ENCODE measurements at places on chromosomes 3 and 15. TPM values are rescaled to one million over a fixed set of nuclear protein-coding genes. Genes with fewer than 3 reads are reported as not detected.
A peak's percentile ranks its signal among the peaks of the same experiment; 100 is the strongest.

The CHRFAM7A gene
- 0.96 TPM for total RNA-seq

The KIF15 gene
- 17.0 TPM for total RNA-seq

The TIPARP gene
- 38.6 TPM for total RNA-seq

The KLHDC8B gene
- 38.7 TPM for total RNA-seq

The POLQ gene
- 9.6 TPM for total RNA-seq

The DPPA2 gene
- total RNA-seq, result 0.69 TPM

The SNRPN gene
- 148 TPM for total RNA-seq

The GLDN gene
- total RNA-seq, result 0.18 TPM

The AHSG gene
- 0.27 TPM for total RNA-seq

The INKA1 gene
- not detected for total RNA-seq

The IRAK2 gene
- total RNA-seq, result 0.36 TPM

GRCh38 chr3:112097378-112097777 is 11.2 kb downstream of the C3orf52 start:
- H3K27ac ChIP-seq, result no peak overlapping the region
- H3K36me3 ChIP-seq, result peaks cover 9% of the 10 kb centered on the region
- peaks cover 16% of the 10 kb centered on the region for H3K4me1 ChIP-seq
- H3K27me3 ChIP-seq, result no peaks in the 10 kb centered on the region
- no peak overlapping the region for H3K4me3 ChIP-seq

- H3K27me3 ChIP-seq, result no peaks in the 10 kb centered on the region
- H3K36me3 ChIP-seq, result no peaks in the 10 kb centered on the region
- no peak overlapping the region for H3K27ac ChIP-seq
- peaks cover 24% of the 10 kb centered on the region for H3K4me1 ChIP-seq
Measured at GRCh38 chr3:186888569-186888968, 41.8 kb upstream of the ST6GAL1 start.

GRCh38 chr3:149460117-149460516 is 14.4 kb upstream of the TM4SF4 start:
- H3K4me1 ChIP-seq, result peaks cover 8% of the 10 kb centered on the region
- no peak for DNase-seq
- H3K36me3 ChIP-seq, result peaks cover 2% of the 10 kb centered on the region
- no peaks in the 10 kb centered on the region for H3K27me3 ChIP-seq

DNA sequence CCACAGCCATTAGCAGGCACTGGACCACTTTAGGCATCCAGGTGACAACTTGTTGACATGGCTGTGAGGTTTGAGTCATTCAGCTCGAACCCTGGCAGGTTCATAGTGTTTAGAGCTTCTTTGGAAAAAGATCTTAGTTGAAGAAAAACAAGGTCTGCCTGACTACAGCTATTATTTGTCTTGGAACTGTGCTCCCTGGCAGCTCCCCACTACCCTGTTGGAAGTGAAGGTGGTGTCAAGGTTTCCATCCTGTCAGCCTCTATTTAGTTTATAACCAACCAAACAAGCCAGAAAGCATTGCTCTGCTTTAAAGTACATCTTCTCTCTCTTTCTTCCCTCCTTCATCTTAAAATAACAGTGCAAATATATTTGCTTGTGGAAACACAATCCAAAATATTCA is 56.8 kb downstream of the KAT2B start:
- no peak for DNase-seq
- no peak overlapping the region for H3K4me3 ChIP-seq
- H3K36me3 ChIP-seq, result peaks cover 2% of the 10 kb centered on the region
- no peaks in the 10 kb centered on the region for H3K27me3 ChIP-seq
- no peaks in the 10 kb centered on the region for H3K4me1 ChIP-seq

- DNase-seq, result no peak
- peaks cover 2% of the 10 kb centered on the region for H3K36me3 ChIP-seq
- H3K27ac ChIP-seq, result no peak overlapping the region
- H3K4me1 ChIP-seq, result peaks cover 2% of the 10 kb centered on the region
- no peak overlapping the region for H3K4me3 ChIP-seq
Measured at GRCh38 chr3:150519026-150519425, 27.3 kb downstream of the SERP1 start.

- peaks cover 2% of the 10 kb centered on the region for H3K4me1 ChIP-seq
- no peak for DNase-seq
- no peak overlapping the region for H3K4me3 ChIP-seq
- no peaks in the 10 kb centered on the region for H3K36me3 ChIP-seq
Measured at GRCh38 chr3:147049821-147050220, 356.5 kb downstream of the ZIC4 start.

- peaks cover 5% of the 10 kb centered on the region for H3K4me1 ChIP-seq
- H3K36me3 ChIP-seq, result peaks cover 1% of the 10 kb centered on the region
- no peak overlapping the region for H3K4me3 ChIP-seq
- no peak for DNase-seq
- H3K27me3 ChIP-seq, result peaks cover 49% of the 10 kb centered on the region
- peak overlapping the region; percentile 59 for H3K27ac ChIP-seq
Measured at GRCh38 chr15:45136378-45136764, 6.6 kb downstream of the DUOX1 start.

GRCh38 chr3:151228666-151229040 is 25.6 kb upstream of the GPR171 start:
- H3K36me3 ChIP-seq, result no peaks in the 10 kb centered on the region
- no peaks in the 10 kb centered on the region for H3K27me3 ChIP-seq

DNA sequence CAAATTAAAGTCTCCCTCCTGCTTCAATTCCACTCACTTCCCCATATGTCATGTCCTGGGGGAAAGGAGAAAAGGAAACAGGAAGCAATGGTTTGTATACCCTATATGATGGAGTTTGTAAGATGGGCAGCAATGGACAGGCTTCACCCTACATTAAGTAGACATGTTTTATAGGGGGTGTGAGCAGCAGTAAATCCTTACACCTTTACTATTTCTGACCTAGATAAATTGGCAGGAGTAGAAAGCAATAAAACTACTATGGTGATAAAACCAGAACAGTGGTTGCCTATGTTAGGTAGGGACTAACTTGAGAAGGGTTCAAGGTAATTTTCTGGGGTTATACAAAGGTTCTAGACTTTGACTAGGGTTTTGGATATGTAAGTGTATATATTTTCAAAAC is 301.7 kb downstream of the GBE1 start:
- H3K4me3 ChIP-seq, result no peak overlapping the region
- H3K27ac ChIP-seq, result no peak overlapping the region
- no peaks in the 10 kb centered on the region for H3K4me1 ChIP-seq
- H3K27me3 ChIP-seq, result no peaks in the 10 kb centered on the region
- no peaks in the 10 kb centered on the region for H3K36me3 ChIP-seq

DNA sequence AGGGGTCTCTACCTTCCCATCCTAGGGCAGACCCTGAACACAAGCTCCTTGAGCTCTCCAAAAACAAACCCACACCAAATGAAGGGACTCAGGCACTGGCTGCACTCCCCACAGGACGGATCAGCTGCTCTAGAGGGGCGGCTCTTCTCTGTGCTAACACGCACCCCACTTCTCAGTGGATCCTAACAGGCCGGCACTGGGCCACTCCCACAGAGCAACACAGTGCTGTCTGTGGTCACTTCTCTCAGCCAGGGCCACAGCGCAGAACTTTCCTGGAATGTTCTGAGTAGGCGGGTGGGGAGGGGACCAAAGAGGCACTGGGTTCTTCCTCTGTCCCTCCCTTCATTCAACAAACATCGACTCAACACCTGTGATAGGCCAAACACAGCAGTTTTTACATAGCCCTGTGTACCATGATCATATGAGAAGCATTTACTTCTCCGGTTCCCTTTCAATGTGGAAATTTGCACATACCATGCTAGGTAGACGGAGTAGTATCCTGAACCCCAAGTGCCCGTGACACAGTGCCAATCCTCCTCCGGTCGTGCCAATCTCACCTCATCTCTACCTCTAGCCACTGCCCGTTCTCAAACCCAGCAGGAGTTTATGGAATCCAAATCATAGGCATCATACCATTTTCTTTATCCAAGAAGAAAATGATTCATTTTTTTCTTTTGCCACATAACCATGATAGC is 98.1 kb downstream of the LRIG1 start:
- DNase-seq, result no peak
- H3K36me3 ChIP-seq, result peaks cover 20% of the 10 kb centered on the region
- no peak overlapping the region for H3K4me3 ChIP-seq

DNA sequence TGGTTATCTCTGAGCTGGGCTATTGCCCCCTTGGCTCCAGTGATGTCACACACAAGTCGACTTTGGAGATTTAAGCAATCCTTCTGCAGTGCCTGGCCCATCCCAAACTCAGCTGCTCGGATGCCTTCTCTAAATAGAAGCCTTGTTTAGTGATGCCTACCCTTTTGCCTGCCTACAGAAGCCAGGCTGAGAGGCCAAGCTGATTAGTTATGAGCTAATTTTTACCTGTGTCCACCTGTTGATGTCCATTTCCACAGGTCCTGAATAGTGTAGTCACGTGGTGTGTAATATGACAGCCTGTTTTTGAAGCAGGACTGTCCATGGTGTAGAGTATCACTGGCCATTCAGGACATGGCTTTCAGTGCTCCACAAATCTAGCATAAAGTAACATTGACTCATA is 45.5 kb downstream of the SSUH2 start:
- no peak overlapping the region for H3K27ac ChIP-seq
- H3K4me1 ChIP-seq, result peaks cover 1% of the 10 kb centered on the region
- no peak for DNase-seq

All from progenitor cell of endocrine pancreas (in vitro differentiated cells).